ENCODE measurements at places on chromosomes 5 and 9.

GRCh38 chr5:145236127-145236526 lies 599.0 kb downstream of the PRELID2 start:
- DNase-seq: no peak

- DNase-seq: no peak
Measured at GRCh38 chr9:70902692-70903131, 218.7 kb downstream of the TRPM3 start.

DNA sequence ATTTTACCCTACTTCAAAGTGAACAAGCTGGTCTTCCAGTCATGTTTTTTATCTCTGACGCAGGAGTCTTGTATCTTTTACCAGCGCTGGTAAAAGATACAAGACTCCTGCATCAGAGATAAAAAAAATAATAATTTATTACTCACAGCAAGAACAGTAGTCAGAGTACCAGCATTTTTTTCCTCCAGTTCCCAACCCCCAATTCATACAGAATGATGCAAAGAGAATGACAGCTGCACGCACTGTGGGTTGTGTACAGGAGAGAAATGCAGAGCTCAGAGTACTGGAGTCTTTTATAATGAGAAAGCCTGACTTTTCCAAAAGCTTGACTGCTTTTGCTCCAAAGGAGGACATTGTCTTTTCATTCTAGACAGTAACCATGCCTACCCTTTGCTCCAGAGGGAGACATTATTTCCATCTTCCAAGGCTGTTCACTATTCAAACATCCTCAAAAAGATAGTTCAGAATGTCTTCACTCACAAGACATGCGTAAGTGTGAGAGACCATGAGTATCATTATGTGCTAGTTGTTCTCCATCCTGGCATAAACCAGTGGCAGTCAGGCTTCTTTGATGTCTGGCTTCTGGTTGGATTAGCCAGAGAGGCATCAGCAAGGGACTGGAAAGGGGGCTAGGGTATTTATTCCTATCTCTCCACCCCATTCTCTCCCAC lies 14.3 kb upstream of the RANBP6 start:
- DNase-seq: peak; percentile 15

GRCh38 chr9:101427358-101427757 lies 8.2 kb downstream of the ALDOB start:
- no peak for DNase-seq

DNA sequence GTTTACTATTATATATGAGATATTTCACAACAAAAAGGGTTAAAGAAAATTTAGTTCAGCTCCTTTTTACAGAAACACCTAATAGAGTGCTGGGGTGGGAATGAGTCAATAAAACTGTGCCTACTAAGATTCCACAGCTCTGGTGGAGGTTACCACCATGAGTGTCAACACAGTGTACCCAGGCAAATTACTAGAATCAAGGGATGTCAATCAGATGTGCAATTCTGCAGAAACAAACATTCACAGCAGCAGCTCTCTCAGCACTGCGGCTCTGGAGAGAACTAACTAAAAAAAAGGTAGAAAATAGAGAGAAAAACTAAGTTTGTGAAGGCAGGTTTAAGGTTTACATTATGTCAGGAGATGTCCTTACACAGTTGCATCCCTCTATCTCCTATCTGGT lies 1313.0 kb downstream of the MAT2B start:
- DNase-seq: peak; percentile 45

DNA sequence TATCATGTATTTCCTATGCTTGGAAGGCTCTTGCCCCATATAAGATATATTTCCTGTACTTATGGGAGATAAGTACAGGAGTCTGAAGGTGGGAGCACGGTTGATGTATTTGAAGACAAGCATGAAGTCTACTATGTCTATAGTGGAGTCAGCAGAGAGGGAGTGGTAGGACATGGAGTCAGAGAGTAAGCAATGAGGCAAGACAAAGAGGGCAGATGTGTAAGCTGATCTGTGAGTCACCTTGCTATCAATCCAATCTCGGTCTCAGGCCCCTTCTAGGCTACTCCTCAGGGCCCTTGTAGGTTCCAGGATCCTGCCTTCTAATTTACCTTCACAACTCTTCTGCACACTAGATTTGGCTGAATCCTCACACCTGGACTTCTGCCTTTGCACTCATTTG lies 105.5 kb downstream of the MACIR start:
- DNase-seq: no peak

DNA sequence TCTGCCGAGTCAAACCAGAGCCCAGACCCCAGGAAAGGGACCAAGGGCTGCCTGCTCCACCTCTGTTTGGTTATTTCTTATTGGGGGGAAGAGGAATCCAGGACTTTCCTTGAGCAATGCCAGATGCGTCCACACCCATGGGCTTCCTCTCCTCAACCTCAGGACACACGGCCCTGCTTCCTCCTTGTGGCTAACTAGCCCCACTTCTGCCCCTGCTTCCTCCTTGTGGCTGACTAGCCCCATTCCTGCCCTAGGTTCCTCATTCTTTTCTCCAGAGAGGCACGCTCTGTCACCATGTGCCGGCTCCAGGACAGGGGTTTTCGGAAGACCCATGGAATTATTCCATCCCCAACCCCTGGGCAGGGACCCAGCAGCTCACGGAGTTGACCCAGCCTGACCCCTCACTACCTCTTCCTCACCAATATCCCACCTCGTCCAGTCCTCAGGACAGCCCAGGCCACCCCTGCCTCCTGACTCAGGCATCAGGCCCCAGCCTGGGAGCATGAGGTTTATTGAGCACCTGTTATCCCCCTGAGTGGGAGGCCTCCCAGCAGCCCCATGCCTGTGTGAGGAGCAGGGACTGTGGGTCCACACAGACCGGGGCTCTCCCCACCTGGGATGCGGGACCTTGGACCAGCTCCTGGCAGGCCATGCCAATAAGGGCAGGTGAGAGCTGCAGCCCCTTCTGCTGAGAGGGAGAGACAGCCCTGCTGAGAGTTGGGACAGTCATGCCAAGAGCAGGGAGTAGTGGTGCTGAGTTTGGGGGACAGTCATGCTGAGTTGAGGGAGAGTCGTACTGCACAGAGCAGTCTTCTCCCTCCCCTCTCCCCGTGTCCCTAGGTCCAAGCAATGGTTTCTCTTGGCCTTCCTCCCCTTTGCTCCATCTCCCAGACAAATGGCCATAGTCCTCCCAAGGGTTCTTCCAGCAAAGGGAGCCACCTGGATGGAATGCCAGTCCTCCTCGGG lies 11.8 kb upstream of the FCN1 start:
- DNase-seq: no peak

- DNase-seq: no peak
Measured at GRCh38 chr9:124495126-124496074, 11.8 kb downstream of the NR5A1 start.

GRCh38 chr9:83649080-83649479 lies 26.1 kb downstream of the IDNK start:
- peak; percentile 44 for DNase-seq

- DNase-seq: no peak
Measured at GRCh38 chr9:27453860-27454553, 70.1 kb upstream of the IFNK start.

DNA sequence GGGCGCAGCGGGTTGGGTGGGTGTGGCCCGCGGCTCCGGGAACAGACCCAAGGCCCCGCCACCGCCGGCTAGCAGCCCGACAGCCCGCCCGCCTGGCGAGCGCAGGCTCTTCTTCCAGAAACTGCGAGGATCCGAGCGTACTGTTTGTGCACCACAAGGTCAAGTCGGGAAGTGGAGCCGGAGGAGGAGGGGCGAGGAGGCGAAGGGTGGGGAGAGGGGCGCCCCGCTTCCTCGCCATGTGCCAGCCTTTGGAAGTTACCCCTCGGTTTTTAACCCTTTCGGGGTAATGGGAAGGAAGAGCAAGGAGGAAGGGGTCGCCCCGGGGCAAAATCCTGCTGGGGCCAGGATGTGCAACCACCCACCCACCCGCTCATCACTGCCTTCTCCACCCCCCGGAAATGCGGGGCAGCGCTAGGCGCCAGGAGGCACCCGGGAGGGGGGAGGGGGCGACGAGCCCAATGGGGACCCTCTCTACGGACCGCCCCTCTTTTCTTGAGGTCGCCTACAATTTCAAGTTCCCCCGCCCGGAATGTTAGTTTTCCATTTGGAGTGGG lies 1.1 kb upstream of the JADE2 start:
- peak; percentile 39 for DNase-seq

GRCh38 chr5:35309365-35310130 lies 79.3 kb upstream of the PRLR start:
- no peak for DNase-seq

- DNase-seq: no peak
Measured at GRCh38 chr5:77772729-77773128, 3.4 kb downstream of the TBCA start.

- DNase-seq: peak; percentile 91
Measured at GRCh38 chr9:133121198-133121914, at the start of gene RALGDS. Gene RALGDS (minus strand): TSS chr9:133121240. CDS start chr9:133121154, 86 bp downstream.

DNA sequence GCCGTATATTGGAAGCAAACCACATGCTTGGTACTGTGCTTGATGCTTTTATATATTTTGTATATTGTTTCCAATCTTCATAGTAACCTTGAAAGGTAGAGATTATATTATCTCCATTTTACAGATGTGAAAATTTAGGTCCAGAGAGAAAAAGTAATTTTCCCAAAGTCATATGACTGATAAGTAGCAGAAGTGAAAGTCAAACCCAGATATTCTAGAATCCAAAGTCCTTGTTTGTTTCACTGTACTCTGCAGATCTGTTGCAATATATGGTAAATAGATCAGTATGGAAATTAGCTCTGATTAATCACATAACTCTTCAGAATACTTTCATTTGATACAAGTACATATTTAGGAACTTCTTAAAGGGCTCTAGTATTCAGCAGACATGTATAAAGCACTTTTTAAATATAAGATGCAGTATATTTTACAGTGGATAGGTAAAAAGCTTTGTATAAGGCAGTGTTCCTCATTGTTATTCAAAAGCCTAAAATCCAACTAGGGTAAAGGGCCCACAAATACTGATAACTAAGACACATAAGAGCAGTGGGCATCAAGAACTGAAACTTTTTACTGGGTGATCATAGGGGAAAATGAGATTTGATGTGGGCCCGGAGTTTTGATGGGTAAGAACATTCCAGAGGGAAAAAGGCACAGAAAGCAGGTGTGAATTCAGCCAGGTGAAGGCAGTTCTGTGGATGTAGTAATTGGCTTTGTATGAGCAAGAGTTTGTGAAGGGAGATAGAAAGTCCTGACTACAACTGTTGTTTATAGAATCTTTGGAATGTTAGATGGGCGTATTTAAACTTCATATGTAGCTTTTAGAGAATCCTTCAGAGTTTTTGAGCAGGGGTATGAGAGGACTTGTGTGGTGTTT lies 25.0 kb downstream of the NDFIP1 start:
- no peak for DNase-seq

DNA sequence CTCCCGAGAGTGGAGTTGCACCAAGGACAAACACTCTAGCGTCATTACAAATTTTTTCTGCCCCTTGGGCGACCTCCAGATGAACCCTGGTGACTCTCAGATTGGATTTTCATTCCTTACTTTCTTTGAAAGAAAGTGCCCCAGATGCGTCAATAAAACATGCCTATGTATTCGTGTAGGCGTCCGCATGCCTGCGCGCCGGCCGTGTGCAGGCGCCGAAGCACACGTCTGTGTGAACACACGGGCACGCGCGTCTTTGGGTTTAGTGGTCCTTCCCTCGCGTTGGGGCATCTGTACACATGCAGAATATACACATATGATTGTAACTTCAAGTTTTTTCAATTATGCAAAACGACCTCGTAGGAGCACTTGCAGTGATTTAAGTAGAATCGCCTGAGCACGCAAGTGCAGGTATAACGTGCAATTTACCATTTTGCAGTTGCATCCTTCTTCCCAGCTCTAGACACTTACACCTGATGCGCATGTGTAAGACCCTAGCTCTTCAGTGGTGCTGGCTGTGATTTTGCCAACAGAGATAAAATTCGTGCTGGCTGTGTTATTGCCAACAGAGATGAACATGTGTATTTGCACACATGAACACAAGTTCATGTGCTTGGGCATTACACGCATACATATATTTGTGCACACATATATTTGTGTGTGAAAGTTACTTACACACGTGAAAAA lies 1.9 kb upstream of the LHX2 start:
- DNase-seq: no peak

GRCh38 chr5:102341681-102342288 lies 45.7 kb upstream of the SLCO4C1 start:
- no peak for DNase-seq

GRCh38 chr9:9133526-9133925 lies 1333.9 kb upstream of the DMAC1 start:
- DNase-seq: no peak

DNA sequence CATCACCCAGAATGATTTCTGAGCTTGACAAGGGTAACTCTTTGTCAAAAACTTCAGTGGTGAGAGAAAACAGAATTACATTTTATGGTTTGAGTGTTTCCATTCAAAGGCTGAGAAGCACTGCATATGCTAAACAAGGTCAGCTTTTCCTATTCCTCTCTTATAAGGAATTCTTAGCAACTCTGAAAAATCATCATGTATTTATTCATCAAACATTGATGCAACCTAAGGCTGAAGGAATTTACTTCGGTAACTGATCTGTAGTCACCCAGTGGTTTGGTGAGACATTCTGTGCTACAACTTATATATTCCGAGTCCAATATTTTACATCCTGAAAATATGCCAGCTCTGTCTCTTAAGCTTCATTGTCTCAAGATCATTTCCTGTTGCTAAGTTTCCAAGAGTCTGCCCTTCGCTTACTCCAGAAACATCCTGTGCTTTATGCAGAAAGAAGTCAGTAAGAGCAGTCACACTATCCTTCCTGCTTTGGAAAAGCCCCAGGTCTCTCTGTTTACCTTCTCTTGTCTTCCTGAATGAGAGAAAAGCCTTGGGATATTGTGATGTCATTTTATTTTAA lies 176.6 kb upstream of the TBCA start:
- no peak for DNase-seq

- no peak for DNase-seq
Measured at GRCh38 chr5:152593388-152593787, 188.3 kb upstream of the NMUR2 start.

DNA sequence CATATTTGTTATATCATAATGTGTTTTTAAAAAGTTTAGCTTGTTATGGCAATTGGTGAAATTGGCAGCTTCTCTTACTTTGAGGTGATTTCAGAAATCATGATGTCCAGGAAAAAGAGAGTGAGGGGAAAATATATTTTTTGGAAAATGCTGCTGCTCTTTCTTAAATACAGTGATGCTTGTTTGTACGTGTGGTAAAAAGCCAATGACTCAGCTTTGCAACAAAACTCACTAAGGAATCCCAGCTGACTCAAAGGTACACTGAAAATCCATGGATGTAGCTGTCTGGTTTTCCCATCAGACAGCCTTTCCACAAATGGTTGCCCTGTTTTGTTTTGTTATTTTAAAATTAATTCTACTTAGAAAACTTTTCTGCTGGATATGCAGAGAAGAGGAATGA lies 306.4 kb upstream of the PAPPA start:
- no peak for DNase-seq
